ENCODE measurements at places on chromosomes 12 and 14.

DNA sequence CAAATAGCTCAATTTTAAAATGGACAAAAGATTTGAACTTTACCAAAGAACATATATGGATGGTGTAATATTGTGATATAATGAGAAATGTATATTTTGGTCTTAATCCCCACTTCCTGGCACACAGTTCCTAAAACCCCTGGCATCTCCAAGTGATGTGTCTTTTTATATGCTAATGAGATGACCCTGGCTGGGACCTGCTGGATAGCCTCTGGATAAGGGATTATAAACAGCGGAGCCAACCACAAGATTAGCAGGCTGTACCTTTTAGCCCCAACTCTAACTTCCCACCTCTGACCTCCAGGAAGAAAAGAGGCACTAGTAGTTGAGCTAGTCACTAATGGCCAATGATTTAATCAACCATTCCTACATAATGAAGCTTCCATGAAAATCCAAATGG is 130.0 kb downstream of the DPF3 start:
- no peak for DNase-seq
- no peaks in the 10 kb centered on the region for H3K36me3 ChIP-seq
- H3K27me3 ChIP-seq, result no peaks in the 10 kb centered on the region

DNA sequence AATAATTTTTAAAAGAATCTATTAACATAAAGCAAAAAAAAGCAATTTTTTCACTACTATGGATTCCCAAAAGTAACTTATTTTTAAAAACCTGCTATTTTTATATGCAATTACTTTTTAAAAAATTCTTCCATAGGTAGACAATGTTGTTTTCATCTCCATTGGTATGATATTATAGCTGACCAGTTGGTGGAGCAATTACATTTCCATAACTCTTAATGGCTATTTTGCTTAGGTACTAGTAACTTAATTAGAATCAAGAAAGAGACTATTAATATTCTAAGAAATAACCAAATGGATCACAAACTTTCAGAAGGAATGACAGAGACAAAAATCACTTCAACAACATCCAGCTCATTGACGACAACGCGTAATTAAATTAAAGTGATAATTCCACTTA is 64.7 kb upstream of the PTCSC3 start:
- no peak overlapping the region for H3K4me3 ChIP-seq
- H3K36me3 ChIP-seq, result no peaks in the 10 kb centered on the region
- no peaks in the 10 kb centered on the region for H3K4me1 ChIP-seq
- no peak for DNase-seq

- peaks cover 98% of the 10 kb centered on the region for H3K4me1 ChIP-seq
- DNase-seq, result no peak
- H3K27me3 ChIP-seq, result no peaks in the 10 kb centered on the region
- H3K4me3 ChIP-seq, result peak overlapping the region; percentile 17
- H3K27ac ChIP-seq, result peak overlapping the region; percentile 70
Observed at GRCh38 chr14:91402348-91402747, 15.3 kb downstream of the CCDC88C start.

GRCh38 chr12:67433385-67434175 is 164.4 kb downstream of the CAND1 start:
- H3K36me3 ChIP-seq, result no peaks in the 10 kb centered on the region
- H3K27ac ChIP-seq, result no peak overlapping the region
- no peaks in the 10 kb centered on the region for H3K27me3 ChIP-seq
- no peak overlapping the region for H3K4me3 ChIP-seq
- no peaks in the 10 kb centered on the region for H3K4me1 ChIP-seq

- peak overlapping the region; percentile 74 for H3K27ac ChIP-seq
- peak; percentile 53 for DNase-seq
- no peaks in the 10 kb centered on the region for H3K27me3 ChIP-seq
- peaks cover 11% of the 10 kb centered on the region for H3K36me3 ChIP-seq
- peaks cover 25% of the 10 kb centered on the region for H3K4me1 ChIP-seq
Observed at GRCh38 chr14:88005978-88006851, 1.3 kb downstream of the GPR65 start.

DNA sequence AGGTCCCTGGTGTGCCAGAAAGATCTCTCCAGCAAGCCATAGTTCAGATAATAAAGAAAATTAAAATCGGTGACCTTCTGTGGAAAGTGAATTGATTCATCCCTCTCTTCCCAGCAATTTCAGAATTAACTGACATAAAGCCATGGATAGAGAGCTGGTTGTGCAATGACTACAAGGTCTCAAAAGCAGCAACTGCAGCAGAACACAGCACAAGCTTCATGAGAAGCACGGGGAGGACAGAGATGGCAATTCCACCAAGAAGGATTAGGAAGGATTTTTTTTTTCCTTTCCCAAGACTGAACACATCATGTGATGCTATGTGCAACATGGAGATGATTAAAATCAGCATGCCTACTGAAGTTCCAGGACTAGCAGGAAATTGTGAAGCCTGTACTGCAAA is 154.9 kb upstream of the PLEKHG7 start:
- DNase-seq, result no peak
- H3K27me3 ChIP-seq, result no peaks in the 10 kb centered on the region
- H3K27ac ChIP-seq, result no peak overlapping the region
- peaks cover 7% of the 10 kb centered on the region for H3K4me1 ChIP-seq

DNA sequence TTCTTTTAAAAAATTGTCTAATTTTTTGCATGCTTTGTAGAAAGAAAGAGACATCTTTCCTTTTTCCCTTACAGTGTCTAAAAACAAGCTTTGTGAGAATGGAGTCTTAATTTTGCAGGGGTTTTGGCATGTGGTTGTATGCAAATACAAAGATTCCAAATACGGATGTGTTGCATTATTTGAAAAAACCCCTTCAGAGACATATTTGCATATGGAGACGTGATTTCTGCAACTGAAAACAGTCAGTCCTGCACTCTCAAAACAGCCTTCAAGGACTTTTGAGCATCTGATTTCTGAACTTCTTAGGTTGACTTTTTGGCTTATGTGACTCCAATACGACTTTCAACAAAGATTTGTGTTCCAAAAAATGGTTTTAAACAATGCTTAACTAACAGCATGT is 7.8 kb downstream of the IRAK3 start:
- H3K27ac ChIP-seq, result no peak overlapping the region
- H3K4me3 ChIP-seq, result no peak overlapping the region
- no peak for DNase-seq
- no peaks in the 10 kb centered on the region for H3K4me1 ChIP-seq
- peaks cover 13% of the 10 kb centered on the region for H3K27me3 ChIP-seq

GRCh38 chr12:27564612-27565213 is 40.7 kb downstream of the PPFIBP1 start:
- no peak overlapping the region for H3K4me3 ChIP-seq
- no peak for DNase-seq
- no peaks in the 10 kb centered on the region for H3K36me3 ChIP-seq
- H3K27me3 ChIP-seq, result no peaks in the 10 kb centered on the region
- H3K4me1 ChIP-seq, result no peaks in the 10 kb centered on the region

DNA sequence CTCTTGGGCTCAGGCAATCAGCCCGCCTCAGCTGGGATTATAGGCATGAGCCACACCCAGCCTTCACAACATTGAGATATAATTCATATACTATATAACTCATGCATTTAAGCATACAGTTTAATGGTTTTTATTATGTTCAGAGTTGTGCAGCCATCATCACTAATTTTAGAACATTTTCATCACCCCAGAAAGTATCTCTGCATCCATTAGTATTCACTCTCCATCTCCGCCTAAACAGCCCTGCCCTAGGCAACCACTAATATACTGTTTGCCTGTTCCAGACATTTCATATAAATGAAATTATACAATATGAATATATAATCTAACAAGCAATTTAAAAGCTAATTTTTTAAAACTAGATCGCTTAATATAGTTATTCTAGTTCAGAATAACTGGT is 34.7 kb downstream of the TBK1 start:
- H3K4me3 ChIP-seq, result no peak overlapping the region
- H3K4me1 ChIP-seq, result no peaks in the 10 kb centered on the region
